ENCODE measurements at places on chromosomes 16 and 17. TPM values are rescaled to one million over a fixed set of nuclear protein-coding genes. Genes with fewer than 3 reads are reported as not detected.

- DNase-seq = no peak
These were observed 559.0 kb upstream of the PSMD7 start for GRCh38 chr16:73737637-73738036.

Gene FLYWCH2
- 16.9 TPM for polyA plus RNA-seq

Gene PRSS21
- not detected for polyA plus RNA-seq

DNA sequence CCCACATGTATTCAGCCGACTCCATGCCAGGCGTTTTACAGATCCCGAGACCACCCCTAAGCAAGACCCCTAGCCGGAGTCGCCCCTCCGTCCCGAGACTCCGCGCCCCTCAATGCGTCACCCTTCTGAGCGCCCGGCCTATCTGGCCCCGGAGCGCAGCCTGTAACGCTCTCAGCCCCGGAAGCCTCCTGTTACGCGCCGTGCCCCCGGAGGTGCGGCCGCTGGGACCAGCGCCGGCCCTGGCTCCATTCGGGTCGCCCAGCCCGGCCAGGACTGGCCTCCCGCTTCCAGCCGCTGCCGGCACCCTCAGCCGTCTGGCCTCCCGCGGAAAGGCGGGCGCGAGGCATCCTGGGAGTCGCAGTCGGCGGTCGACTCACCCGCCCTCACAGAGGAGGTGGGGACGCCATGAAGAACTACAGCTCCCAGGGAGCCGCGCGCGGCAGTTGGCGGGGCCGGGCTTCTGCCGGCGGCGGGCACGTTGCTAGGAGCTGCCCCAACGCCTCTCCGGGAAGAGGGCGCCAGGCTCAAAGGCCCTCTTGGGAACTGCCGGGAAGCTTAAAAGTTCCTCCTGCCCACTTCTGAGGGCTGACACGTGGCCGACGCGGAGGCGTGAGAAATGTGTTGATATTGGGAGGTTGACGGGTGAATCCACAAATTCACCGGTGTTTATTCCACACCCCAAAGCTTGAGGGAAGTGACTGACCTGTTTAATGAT is at the start of gene FBF1:
Gene FBF1 (minus strand): TSS at position 316 of the 715 bp plus-strand sequence. CDS start 2,893 bp downstream, outside the sequence.
- peak; percentile 93 for DNase-seq

DNA sequence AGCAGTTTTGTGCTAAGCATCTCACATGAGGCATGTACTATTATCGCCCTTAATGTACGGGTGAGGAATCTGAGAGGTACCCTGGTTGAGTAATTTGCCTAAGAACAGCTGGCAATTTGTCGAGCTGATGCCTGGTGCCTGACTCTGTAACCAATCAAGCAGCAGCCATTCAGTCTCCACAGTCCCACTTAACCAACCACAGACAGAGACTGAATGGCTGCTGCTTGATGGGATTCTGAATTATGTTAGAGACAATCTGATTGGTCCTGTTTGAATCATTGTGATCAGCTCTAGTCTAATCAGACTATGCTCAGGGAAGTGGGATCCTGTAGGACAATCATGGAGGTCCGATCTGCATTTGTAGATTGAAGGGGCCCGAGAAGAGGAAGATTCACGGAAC is 447.0 kb downstream of the SHISA9 start:
- DNase-seq = no peak

Gene WNT9B
- not detected for polyA plus RNA-seq

Gene DRG2
- polyA plus RNA-seq = 20.1 TPM

DNA sequence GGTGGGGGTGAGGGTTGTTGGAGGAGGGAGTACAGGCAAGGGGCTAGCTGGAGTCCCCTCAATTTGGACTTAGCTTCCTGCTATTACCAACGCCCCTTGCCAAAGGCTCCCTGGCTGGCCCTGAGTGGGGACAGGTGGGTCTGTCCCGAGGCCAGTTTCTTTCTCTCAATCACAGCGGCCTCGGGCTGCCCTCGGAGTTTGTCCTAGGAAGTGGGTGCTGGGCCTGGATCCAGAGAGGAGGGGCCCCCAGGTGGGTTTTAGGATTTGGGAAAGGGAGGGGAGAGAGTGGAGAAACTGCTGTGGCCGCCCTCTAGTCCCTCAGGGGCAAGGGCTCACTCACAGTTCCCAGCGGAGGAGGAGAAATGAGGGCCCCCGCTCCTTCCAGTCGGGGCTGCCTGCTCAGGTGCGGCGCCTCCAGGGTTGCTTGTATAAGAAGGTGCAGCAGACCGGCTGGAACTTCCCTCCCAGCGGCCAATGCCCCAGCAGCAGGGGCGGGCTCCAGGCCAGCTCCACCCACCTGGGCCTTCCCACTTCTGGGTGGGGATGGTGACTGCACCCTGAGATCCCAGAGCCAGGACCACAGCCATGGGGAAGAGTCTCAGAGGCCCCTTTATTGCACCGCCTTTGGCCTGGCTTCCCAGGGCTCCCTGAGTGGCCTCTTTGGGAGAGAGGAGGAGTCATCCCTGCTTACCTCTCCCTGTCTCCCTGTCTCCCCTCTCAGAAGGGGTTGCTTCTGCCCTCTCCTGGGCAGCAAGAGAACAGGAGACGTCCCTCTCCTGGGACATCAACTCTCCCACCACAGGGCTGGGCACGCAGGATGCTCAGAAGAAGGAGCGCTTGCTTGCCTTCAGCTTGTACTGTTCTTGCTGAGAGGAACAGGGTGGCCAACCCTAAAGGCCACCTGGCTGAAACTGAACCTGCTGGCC is 112.0 kb upstream of the SMURF2 start:
- peak; percentile 91 for DNase-seq

GRCh38 chr17:40122136-40122998 is 596 bp downstream of the MSL1 start:
- no peak for DNase-seq

- DNase-seq = no peak
These were observed 117.2 kb upstream of the SALL1 start for GRCh38 chr16:51268237-51268636.

- no peak for DNase-seq
These were observed at the start of gene IL21R for GRCh38 chr16:27401768-27402568. Gene IL21R, plus strand, starts transcription at chr16:27402174. Its CDS starts 27,898 bp downstream, at chr16:27430072.

Gene CA10
- polyA plus RNA-seq = not detected

Gene AANAT
- 0.03 TPM for polyA plus RNA-seq

Gene ATP2A1
- 16.4 TPM for polyA plus RNA-seq

Gene OR2C1
- not detected for polyA plus RNA-seq

- DNase-seq = no peak
These were observed 2.5 kb downstream of the UBE2I start for GRCh38 chr16:1311738-1312466.

- no peak for DNase-seq
These were observed 3.1 kb downstream of the BANP start for GRCh38 chr16:87954361-87954760.

Gene PIK3R6
- not detected for polyA plus RNA-seq

DNA sequence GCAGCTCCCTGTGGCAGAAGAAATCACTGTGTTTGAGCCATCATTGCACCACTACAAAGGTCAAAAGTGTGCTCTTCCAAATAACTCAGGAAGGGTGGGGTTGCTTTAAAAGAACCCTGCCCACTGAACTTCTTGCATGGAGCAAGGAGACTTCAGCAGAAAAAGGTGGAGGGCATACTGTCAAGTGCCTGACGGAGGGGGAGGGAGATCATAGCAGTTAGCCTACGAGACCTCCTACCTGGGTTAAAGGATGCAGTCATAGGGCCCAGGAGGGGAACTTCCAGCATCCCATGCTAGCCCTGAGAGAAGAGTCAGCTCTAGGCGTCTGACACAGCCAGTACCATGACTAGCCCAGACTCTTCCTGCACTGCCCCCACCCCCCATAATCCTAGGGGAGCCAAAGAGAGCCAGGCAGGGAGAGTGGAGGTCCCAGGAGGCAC is 45.3 kb upstream of the MSI2 start:
- DNase-seq = no peak

DNA sequence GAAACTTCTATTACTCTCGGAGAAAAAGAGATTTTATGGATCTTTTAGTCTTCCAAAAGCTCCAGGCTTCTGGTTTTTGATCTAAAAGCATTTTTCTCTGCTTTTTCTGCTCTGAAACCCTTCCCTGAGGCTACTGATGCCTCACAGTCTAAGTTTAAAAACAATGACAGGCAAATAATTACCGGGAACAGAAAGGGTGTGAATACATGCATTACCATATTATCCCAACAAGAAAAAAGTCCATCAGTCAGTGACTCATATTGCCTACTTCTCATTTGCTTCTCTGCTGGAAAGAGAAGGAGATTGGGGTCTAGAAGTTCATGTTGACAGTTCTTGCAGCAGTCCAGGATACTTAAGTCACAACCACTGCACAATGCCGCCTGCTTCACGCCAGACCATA is 482.9 kb upstream of the C16orf82 start:
- no peak for DNase-seq

Gene TNFRSF17
- not detected for polyA plus RNA-seq

- no peak for DNase-seq
These were observed 426.7 kb upstream of the CDH8 start for GRCh38 chr16:62462971-62463370.

Gene IL21R
- polyA plus RNA-seq = 1.6 TPM
